ENCODE measurements at places on chromosomes 6 and 20. TPM values are rescaled to one million over a fixed set of nuclear protein-coding genes. Genes with fewer than 3 reads are reported as not detected.

GRCh38 chr20:36754656-36755222, 8.8 kb upstream of the NDRG3 start:
- peak; percentile 44 for DNase-seq

GRCh38 chr6:2665146-2666070, 85.3 kb downstream of the MYLK4 start:
- DNase-seq = no peak

DNA sequence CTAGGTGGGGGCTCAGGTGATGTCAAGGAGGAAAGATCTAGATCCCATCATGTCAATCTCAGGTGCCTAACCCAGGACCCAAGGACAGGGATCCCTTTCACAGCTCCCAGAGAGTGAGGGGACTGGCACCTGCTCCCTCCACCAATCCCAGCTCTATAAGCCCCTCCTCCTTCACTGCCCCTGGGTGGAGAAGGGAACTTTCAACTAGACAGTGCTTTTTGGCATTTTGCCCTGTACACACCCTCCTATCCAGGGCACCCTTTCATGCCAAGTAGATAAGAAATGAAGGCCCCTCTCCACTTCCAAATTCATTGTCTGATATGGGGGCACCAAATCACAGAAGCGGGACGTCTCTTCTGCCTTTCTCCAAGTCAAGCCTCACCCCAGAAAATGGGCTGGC, 61.6 kb downstream of the MDGA1 start:
- DNase-seq = no peak

DNA sequence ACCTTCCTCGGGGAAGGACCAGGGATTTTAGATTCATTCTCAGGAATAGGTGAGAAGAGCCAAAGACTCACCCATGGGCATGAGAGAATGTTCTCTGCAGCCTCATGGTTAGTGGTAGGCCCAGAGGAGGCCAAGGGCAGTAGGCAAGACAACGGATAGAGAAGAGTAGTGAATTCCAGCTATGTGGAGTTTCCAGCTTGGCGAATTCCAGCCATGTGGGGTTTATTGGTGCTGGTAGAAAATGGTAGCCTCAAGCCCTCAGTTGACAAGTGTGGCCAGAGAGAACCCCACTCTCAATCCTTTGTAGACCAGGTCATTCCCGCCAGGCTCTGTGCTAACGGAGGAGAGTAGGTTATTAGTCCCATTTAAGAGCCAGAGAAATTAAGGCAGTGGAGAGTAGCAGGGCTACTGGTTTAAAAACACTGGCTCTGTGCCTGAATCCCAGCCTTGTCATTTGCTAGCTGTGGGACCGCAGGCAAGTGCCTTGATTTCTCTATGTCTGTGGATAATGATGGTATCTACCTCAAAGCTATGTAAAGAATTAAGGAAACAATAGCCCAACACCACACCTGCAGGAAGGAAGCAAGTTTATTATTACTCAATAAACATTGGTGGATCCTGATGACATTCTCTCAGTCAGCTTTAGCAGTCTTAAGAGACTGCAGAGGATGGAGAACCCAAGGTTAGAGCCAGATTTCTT, 2.0 kb upstream of the SLC9A8 start:
- no peak for DNase-seq

- DNase-seq = no peak
Measured at GRCh38 chr20:1664911-1665310, 7.3 kb upstream of the SIRPG start.

DNA sequence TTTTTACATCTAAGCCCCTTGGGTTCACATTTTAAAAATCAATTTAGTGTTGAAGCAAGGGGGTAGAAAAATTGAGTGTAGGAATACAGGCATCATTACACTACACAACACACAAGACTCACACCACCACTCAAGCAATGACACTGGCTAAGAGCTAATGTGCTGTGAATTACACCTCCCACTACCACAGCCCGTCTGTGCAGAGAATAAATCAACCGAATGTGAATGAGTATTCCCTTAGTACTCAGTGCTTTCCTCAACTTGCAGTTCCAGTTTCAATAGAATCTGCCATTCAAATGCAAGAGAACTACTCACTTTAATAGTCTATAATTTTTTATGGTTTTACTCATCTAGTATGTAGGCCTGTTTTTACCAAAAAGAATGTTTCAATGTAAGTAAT, 114.4 kb downstream of the PDSS2 start:
- DNase-seq = no peak

DNA sequence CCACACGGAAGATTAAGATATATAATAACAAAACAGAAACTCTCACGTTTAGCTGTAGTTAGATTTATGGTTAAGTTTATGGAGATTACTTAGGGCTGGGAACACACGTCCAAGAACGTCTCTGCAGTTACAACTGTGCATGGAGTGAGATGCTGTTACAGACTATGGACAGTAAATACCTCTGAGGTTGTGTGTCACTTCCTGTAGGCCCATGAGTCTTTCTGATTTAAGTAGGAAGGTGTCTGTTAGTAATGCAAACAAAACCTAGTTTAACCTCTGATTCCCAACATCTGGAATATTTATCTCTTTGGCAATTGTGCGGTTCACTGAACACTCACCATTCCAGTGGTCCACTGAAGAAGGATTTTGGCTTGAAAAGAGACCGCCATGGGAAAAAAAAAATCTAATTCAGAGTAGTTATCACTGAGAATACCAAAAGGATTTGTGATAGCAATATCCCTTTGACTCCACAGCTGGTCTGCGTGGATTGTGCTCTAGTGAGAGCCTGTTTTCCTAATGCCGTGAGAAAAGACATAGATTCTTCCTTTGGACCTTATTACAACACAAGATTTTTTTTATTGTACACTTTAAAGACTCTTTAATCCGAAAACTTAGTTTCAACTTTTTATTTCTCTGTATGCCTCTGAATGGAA, 478.2 kb upstream of the CITED2 start:
- DNase-seq = no peak

GRCh38 chr6:29726001-29726400, 2.8 kb downstream of the HLA-F start:
- no peak for DNase-seq

DNA sequence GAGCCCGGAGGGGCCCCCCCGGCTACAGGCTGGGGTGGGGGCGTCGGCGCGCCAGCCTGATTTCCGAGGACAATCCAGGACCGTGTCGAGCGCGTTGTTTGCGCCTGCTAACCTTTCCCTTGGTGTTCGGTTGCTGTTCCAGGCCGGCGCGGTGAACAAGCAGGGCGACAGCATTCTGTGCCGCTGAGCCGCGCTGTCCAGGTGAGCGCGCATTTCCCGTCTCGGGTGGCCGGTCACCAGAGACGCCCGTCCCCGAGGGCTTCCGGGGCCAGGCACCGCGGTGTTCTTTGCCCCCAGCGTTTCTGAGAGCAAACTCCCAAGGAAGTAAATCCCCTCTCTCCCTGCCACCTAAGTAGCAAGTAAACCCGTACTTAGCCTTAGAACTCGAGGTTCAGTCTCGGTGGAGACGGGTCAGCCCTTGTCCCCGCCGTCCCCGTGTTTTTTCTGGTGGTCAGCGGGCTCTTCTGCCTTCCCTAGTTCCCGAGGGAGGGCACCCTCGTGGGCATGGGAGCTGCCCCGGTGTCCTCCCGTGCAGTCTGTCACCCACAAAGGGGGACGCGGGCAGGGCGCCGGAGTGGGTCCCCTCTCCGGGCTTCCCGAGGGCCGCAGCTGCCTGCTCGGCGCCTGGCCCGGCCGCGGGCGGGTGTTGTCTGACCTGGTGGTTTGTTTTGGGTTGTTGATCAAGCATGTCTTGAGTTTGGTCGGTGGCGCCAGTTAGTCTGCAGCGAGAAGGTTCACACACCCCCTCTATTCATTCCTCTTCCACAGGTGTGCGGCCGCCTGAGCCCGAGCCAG, 1.5 kb downstream of the ID4 start:
- peak; percentile 76 for DNase-seq

GRCh38 chr6:89033461-89033860, 47.1 kb upstream of the PNRC1 start:
- no peak for DNase-seq

- no peak for DNase-seq
Measured at GRCh38 chr20:54350415-54350814, 125.0 kb upstream of the DOK5 start.

DNA sequence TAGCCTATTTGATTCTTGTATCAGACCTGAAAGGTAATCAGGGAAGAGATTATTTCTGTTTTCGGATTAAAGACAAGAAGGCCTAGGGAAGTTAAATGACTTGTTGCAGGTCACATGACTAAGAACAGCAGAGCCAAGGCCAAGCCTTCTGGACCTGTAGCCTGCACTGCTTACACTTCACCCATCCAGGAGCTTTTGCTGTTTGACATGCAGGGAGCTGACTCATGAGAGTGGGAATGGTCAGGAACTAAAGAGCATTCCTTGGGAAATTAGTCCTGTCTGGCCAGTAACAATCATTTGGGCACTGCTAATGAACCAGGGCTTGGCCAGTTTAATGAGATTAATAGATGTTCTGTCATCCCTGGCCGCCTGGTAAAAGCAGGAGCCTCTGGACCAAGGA, 46.8 kb downstream of the EIF2S2 start:
- no peak for DNase-seq

DNA sequence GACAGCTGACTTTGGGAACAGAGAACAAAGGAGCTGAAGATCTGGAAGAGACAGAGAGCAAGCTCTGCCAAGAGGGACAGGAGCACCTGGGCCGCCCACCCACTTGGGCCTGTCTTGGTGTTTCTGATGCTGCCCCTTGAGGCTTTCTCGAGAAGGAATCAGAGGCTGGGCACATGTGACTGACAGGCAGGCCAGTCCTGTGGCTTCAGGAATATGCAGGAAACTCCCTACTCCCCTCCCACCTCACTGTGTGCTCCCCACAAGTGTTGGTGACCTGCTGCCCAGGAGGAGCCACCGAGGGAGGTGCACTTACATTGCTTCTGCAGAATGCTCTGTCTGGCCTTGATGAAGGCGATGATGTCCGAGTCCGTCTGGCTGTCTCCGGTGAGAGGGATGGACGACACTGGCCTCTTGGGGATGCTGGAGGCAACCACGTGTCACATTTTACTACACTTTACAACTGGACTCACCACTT, 20.9 kb upstream of the KCNK16 start:
- no peak for DNase-seq

- no peak for DNase-seq
Measured at GRCh38 chr6:16473184-16473907, 235.0 kb downstream of the GMPR start.

DNA sequence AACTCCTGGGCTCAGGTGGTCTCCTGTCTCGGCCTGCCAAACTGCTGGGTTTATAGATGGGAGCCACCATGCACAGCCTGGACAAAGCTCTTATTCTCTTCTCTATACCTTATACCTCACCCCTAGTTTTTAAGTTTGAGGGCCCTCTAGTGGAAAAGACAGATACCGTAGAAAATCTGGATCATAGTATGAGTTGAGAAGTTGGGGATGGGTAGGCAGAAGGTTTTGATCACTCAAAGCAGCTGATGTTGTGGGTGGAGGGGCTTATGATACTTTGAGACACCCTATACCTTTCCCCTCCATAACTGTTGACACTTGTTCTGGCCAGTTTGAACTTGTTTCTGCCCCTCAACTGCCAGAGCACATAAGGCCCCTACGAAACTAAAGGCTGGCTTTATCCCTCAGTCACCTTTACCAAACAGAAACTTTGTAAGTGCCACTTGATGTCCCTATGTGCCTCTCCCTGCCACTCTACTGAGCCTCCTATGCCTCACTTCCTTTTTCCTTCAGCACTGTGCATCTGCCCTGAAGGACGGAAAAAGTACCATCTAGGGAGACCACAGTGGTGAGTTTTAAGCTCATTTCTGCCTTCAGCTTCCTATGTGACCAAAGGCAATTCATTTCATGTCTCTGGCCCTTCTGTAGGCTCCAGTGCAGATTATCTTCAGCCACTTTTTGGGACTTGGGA, 28.6 kb downstream of the RALY start:
- no peak for DNase-seq

- no peak for DNase-seq
Measured at GRCh38 chr20:10577648-10578047, 96.2 kb downstream of the JAG1 start.

DNA sequence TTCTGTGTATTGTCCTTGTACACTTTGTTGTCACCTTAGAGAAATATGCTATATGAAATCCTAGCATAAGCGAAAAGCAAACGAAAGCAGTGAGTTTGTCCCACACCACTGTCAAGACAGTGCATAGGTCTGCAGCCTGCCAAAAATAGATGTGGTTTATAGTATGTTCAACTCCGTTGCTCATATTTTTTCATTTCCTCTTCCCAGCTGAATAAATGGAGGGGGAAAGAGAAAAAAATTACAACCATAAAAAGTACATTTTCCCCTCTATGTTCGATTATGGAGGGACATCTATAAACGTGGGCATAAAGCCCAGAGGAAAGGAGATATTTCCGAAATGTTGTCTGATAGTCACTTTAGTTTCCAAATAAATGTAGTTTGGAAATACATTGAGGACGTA, 25.8 kb downstream of the PRL start:
- no peak for DNase-seq

- no peak for DNase-seq
Measured at GRCh38 chr6:117955684-117956256, 48.7 kb downstream of the SLC35F1 start.

DNA sequence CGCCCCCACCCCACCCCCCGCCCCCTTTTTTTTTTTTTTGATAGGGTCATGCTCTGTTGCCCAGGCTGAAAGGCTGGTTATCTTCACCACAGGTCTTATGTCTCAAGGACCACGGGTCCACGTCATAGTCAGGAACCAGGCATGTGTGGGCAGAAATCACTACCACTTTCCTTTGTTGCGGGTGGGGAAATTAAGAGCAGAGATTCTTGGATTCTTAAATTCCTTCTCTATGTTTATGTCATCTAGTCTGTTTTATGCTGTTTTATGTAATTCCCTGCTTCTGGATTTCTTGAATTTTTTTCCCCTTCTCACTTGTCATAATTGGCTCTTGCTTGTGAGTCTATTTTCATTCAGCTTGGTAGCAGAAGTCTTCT, 25.8 kb upstream of the PLCG1 start:
- DNase-seq = no peak

- no peak for DNase-seq
Measured at GRCh38 chr20:32443386-32443974, 85.3 kb downstream of the ASXL1 start.

The ME1 gene
- 1.8 TPM for polyA plus RNA-seq

The HAO1 gene
- not detected for polyA plus RNA-seq

The LY6G6D gene
- polyA plus RNA-seq = not detected

The AGER gene
- polyA plus RNA-seq = 23.8 TPM

The MAS1 gene
- 0.03 TPM for polyA plus RNA-seq

The BAK1 gene
- polyA plus RNA-seq = 21.0 TPM

The SIRPA gene
- 24.4 TPM for polyA plus RNA-seq

The RTF2 gene
- 127 TPM for polyA plus RNA-seq

The STMND1 gene
- polyA plus RNA-seq = 0.23 TPM

The ENPP3 gene
- polyA plus RNA-seq = 6.3 TPM

All from renal cortex interstitium (tissue), 15 donors.